RWPE1 (cell line): ENCODE measurements at places on chromosomes 2 and 18.

DNA sequence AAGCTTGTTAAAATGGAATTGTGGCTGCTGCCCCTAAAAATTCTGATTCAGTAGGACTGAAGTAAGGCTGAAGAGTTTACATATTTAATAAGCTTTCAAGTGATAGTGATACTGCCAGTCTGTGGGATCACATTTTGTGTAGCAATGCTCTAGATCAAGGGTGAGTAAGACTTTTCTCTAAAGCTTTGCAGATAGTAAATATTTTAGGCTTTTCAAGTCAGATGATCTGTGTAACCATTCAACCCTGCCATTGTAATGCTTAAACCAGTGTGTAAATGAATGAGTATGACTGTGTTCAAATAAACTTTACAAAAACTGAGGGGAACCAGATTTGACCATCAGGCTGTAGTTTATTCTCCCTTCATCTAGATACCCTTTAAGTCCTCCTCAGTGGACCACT is 92.7 kb downstream of the PIK3C3 start:
- DNase-seq: no peak

- DNase-seq: no peak
Observed at GRCh38 chr18:46374850-46375249, 270.7 kb downstream of the HAUS1 start.

DNA sequence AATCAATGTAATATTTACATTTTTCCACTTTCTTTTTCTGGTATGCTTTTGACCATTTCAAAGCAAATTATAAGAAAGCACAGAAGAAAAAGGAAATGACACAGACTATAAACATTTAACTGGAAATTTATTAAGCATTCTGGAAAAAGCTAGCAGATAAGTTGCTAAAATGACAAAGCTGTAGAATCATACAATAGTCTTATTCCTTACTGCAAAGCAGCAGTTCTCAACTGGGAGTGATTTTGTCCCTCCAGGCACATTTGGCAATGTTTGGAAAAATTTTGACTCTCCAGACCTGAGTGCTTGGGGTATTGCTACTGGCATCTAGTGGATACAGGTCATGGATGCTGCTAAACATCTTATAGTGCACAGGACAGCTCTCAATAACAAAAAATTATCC is 75.1 kb downstream of the MBD5 start:
- DNase-seq: no peak

DNA sequence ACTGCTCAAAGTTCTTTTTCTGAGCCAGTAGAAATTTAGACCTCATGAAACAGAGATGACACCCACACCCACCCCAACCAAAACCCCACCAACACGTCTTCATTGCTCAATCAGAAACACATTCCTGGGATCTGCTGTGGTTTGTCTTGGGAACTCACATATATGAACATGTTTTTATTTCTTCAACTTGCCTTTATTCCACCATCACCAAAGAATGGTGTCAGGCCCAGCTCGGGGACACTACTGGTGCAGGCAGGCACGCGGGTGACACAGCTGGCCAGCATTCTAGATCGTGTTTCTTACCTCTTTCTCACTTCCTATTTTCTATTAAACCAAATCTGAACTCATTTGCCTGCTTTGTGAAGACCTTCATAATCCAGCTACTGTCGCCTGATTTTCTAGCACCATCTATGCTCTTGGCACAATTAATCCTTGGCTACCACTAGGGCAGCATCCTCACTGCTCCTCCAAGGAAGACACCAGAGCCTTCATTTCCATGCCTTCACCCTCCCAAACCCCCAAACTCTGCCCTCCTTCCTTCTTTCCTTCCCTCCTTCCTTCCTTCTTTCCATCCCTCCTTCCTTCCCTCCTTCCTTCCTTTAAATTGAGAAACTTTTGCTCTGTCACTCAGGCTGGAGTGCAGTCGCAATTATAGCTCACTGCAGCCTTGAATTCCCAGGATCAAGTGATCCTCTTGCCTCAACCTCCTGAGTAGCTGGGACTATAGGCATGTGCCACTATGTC is 157.1 kb downstream of the BCL2 start:
- no peak for DNase-seq

- DNase-seq: no peak
Observed at GRCh38 chr18:13207294-13207693, 11.3 kb upstream of the LDLRAD4 start.

- DNase-seq: no peak
Observed at GRCh38 chr18:42157878-42158277, 202.8 kb downstream of the PIK3C3 start.

- DNase-seq: no peak
Observed at GRCh38 chr18:37330173-37330572, 235.4 kb downstream of the CELF4 start.

DNA sequence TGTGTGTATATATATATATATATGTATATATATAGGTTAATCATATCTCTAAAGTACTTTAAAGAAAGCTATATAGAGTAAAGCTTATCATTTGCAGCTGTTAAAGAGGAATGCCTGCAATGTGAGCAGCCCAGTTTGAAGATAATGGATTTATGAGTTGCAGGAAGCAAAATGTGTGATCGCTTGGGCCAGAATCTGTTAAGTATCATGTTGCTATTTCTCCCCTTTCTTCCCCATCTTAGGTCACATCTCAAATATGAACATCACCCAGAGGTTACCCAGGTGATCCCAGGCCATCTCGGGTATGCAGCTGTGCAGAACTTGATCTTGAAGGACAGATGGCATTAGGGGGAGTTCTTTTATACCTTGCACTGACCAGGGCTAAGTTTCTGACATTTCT is 316.5 kb downstream of the MTX2 start:
- DNase-seq: no peak

DNA sequence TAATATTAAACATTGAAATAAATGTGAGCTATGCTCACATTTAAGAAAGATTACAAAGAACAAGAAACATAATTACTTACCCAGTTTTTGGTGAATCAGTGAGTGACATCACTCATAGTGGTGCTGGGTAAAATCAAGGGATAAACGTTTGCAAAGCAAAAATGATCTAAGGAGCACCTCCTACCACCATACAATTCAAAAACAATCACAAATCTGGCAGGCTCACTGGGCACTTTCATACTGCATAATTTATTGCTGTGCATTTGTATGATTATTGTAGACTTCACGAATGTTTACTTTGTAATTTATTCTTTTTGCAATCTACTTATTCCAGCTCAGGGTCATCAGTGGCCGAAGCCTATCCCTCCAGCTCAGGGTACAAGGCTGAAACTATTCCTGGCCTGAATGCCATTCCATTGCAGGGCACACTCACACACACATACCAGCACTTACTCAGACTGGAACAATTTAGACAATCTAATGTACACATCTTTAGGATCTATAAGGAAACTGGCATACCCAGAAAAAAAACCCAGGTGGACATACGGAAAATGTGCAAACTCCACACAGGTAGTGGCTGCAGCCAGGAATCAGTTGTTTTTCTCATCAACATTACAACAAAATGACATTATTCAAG is 34.4 kb downstream of the AFTPH start:
- no peak for DNase-seq

- DNase-seq: no peak
Observed at GRCh38 chr2:17179145-17179808, 339.0 kb downstream of the RAD51AP2 start.

DNA sequence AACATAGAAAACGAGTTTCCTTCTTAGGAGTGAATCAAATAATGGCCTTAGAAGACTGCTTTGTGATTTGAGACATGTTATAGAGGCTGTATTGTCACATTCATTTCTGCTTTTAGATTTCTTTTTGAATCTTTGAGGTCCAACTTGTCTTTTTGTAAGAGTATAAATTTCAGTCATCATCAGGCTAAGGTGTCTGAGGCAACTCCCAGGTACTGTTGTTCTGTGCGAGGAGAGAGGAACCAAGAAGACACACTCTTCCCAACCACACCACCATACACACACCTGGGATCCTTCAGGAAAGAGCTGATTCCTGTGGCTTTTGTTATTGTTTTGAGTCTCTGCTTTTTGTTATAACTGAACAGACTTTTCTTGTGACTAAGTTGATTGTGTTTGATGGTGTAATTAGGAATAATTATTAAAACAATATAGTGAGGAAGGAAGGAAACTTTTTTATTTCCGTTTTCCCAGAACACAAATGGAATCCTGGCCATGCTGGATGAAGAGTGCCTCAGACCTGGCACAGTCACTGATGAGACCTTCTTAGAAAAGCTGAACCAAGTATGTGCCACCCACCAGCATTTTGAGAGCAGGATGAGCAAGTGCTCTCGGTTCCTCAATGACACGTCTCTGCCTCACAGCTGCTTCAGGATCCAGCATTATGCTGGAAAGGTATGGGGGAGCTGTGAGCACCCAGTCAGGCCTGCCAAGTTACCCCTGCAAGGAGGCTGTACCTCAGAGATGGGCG is 140.4 kb downstream of the MYO1B start:
- no peak for DNase-seq

DNA sequence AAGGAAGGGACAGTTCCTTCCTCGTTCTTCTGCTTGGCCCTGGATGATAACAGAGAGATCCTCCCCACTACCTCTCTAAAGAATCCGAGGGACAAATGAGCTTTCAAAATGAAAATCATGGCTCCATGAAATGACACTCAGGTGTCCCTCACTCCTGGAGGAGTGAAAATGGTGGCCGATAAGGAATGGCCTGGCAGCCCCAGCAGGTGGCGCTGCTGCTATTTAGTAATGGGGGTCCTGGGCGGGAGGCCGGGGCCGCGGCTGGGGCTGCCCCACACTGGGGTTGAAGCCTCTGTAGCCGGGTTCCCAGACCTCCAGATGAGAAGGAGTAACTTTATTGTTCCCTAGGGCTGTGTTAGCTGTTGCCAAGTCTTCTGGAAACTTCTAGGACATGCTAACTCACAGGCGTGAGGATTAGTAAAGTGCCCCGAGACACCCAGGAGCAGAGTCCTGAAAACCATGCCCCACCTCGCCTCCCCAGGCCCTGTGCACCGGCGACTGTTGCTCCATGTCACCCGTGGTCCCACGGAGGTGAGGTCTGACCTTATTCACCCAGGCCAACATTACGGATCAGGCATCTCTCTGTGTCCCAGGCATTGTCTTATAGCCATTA is 138.0 kb downstream of the CTIF start:
- peak; percentile 11 for DNase-seq

DNA sequence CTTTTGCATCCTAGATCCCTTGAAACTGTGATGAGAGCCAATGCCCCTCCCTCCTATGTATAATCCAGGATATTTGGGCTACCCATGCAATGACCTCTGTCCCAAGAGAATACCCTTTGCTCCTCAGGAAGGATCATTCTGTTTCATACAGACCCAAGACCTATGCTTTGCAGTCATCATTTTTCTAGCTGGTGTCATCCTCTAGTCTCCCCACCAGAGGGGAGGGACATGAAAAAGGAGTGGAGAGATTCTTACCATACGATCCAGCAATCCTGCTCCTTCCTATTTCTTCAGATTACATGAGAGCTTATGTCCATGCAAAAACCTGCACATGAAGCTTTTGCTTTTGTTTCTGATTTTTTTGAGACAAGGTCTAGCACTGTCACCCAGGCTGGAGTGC is 13.8 kb upstream of the GIGYF2 start:
- DNase-seq: no peak

DNA sequence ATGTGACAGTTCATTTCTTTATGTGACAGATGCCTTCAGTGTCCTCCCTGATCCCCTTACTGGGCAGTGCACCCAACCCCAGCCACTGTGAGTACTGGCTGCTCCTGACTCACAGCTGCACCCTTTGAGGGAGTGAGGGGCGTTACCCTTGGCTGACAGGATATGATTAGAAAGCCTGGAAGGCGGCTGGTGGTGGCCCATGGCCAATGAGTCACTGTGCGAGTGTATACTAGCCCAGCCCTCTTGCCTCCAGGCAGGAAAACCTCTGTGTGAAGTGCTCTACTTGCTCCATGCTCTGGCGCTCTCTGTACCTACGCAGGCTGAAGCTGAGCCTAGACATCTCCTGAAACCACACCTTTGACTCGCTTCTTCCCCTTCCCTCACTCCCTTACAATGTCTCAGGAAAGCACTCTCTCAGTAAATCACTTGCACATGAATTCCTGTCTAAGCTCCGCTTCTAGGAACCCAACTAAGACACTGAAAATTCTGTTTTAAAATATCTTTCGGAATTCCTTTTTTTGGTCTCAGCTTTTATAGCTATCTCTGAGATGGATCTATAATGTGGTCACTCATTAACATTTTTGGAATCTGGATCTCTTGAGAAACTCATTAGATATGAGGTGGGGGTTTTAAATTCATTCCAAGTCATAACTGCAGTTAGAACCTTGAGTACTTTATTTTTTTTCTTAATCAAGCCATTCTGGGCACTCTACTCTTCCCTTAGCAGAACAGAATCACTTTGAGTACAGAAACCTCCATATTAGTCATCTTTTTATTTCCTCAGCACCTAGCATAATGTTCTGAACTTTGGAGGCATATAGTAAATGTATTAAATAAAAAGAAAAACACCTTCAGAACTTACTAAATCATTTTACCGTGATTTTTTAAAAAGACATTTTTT is 25.3 kb upstream of the STAM2 start:
- peak; percentile 94 for DNase-seq

DNA sequence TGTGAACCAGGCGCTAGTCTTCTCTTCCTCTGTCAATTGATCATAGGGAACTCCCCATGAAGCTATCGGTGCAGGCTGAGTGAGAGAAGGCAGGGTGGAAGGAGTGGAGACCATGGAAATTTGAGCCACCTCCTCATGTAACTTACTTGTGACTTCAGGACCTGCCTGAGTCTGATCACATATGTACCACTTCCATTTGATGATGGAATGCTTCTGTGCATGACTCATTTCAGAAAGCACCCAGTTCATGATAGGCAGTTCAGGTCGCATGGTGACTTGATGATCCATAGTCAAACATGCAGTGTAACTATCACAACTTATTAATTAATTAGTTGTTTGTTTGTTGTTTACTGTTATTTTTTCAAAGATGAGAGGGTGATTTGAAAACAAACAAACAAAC is 1296.7 kb downstream of the SUCLG1 start:
- DNase-seq: no peak

GRCh38 chr18:39453882-39454281 is 1888.3 kb upstream of the CELF4 start:
- DNase-seq: peak; percentile 8

DNA sequence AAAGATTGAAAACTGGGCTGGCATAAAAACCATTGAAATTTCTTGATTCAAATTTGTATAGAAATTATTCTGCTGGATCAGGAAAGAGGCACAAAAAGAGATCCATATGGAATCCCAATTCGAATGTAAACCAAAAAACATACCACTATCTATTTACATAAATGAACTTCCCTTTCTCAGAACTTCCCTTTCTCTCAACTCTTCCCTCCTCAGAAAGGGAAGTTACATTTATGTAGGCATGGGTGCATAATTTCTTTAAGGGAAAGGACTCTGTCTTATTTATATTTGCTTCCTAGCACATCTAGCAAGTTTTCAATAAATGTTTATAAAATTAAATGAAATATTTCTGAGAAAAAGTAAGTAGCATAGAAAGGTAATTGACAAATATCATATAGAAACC is 398.1 kb upstream of the ATP5MC3 start:
- no peak for DNase-seq
